ENCODE measurements at places on chromosomes 11 and 22. TPM values are rescaled to one million over a fixed set of nuclear protein-coding genes. Genes with fewer than 3 reads are reported as not detected.
A peak's percentile ranks its signal among the peaks of the same experiment; 100 is the strongest.

GRCh38 chr11:118921121-118921928, 4.4 kb downstream of the BCL9L start:
- DNase-seq, result peak; percentile 72

DNA sequence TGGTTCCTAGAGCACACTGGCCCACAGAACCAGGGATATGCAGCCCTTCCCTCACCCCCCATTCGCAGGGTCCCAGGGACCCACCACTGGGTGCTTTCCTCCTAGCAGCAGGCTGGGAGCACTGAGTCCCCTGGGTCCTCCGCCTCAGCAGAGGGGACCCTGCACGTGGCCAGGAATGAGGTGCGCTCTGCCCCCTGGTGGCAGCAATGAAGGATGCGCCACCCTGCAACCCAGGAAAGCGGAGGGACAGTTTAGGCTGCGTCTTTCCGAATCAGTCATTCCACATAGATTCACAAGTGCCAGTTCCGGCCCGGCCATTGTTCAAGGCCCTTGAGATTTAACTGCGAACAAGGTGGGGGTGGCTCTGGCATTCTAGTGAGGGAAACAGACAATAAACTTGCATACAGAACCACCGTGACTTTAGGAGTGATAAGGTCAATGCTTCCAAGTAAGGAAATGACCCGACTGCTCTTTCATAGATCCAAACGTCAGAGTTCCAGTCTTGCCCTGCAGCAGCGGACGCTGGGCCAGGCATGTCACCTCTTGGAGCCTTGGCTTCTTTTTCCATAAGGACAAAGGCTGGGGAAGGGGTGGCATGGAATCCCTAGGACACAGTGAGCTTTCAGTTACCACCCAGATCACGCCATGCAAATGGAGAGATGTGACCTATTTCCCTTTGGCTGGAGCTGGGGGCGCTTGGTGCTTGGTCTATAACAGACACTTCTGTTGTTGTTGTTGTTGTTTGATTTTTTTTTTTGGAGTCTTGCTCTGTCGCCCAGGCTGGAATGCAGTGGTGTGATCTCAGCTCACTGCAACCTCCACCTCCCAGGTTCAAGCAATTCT, 7.7 kb downstream of the RIN1 start:
- peak; percentile 71 for DNase-seq

- no peak for DNase-seq
Measured at GRCh38 chr11:41955066-41955465, 495.6 kb upstream of the LRRC4C start.

- DNase-seq, result peak; percentile 1
Measured at GRCh38 chr11:25247336-25247735, 750.5 kb downstream of the LUZP2 start.

DNA sequence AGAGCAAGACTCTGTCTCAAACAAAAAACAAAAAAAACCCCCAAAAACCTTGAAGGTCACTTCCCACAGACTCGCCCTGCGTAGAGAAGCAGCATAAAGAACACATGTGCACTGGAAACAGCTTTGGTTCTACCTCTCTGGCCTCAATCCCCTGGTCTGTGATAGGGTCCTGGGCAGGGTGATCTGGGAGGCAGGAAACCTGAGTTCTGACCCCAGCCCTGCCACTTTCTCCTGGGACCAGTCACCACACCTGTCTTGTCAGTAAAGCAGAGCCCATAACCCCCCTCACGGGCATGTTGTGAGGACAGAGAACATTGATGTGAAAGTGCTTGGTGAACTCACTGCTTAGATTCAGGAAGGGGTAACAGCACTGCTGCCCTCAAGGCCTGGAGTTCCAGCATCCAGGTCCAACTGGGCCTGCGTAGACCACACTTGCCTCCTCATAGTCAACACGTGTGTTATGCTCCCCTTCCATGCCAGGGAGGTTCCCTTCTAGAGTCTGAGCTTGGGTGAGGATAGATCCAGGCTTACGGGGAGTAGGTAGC, 11.4 kb downstream of the UCP2 start:
- DNase-seq, result no peak

GRCh38 chr11:117643606-117644300, 153.3 kb downstream of the DSCAML1 start:
- no peak for DNase-seq

Gene DERL3
- polyA plus RNA-seq, result 0.42 TPM

DNA sequence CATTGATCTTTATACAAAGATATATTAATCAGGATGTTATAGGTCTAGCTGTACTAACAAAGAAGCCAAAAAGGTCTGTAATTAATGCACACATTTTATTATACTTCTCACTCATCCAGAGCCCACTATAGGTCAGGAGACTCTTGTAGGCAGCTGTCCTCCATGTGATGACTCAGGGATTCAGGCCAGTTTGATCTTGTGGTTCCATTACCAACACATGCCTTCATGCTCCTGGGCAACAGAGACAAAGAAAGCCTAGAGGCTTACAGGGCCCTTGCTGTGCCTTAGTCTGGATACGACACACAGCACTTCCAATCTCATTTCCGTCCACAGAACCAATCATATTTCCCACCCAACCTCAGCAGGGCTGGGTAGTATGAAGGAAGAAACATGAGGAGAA, 150.3 kb upstream of the NCAM1 start:
- DNase-seq, result no peak

- DNase-seq, result no peak
Measured at GRCh38 chr11:68325183-68325906, 13.0 kb downstream of the LRP5 start.
